ENCODE measurements at places on chromosomes 5 and 9. TPM values are rescaled to one million over a fixed set of nuclear protein-coding genes. Genes with fewer than 3 reads are reported as not detected.

DNA sequence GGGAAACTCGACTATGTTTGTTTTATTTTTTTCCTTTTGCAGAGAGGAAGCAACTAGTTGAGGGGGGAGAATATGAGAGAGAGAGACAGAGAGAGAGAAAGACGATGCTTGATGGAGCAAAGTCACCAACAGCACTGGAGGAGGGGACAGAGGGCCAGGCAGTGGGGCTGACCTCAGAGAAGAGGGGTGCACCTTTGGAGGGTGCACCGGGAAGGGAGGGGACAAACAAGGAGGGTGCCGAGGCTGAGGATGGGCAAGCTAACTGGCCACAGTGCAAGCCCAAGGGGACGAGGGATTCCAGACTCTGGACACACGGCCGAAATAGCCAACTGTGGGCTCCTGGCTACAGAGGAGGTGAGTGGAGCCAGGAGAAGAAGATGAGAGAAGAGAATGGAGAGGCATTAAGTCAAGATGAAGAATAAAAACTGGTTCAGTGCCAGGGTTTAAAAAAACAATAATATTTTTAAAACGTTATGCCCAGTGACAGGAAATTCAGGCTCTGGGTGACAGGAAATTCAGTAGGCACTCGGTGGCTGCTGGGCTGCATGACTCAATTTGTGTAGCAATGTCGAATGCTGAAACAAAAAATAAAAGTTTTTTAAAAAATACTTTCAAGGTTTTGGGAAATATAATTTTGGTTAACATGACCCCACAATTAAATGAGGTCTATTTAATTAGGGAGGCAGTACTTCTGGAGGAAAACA lies 13.3 kb upstream of the GLRX start:
- peak overlapping the region; percentile 83 for H3K27ac ChIP-seq
- peaks cover 27% of the 10 kb centered on the region for H3K4me1 ChIP-seq
- no peaks in the 10 kb centered on the region for H3K27me3 ChIP-seq
- no peaks in the 10 kb centered on the region for H3K36me3 ChIP-seq
- H3K4me3 ChIP-seq, result peak overlapping the region; percentile 19

THBS4 gene
- 29.7 TPM for total RNA-seq

GRCh38 chr5:161385027-161385426 lies 161.5 kb downstream of the GABRB2 start:
- no peaks in the 10 kb centered on the region for H3K36me3 ChIP-seq
- H3K4me1 ChIP-seq, result no peaks in the 10 kb centered on the region
- no peak for DNase-seq

- peaks cover 2% of the 10 kb centered on the region for H3K4me1 ChIP-seq
- no peak for DNase-seq
- no peak overlapping the region for H3K4me3 ChIP-seq
- H3K36me3 ChIP-seq, result no peaks in the 10 kb centered on the region
- no peak overlapping the region for H3K27ac ChIP-seq
Measured at GRCh38 chr5:76685704-76686103, 30.2 kb upstream of the F2R start.

GRCh38 chr5:34929720-34930461 lies 532 bp downstream of the DNAJC21 start:
- H3K4me3 ChIP-seq, result peak overlapping the region; percentile 94
- H3K36me3 ChIP-seq, result peaks cover 31% of the 10 kb centered on the region
- H3K27ac ChIP-seq, result peak overlapping the region; percentile 97

FOXE1 gene
- total RNA-seq, result not detected

CDH10 gene
- not detected for total RNA-seq

GRCh38 chr5:95261437-95262175 lies 23.3 kb downstream of the MCTP1 start:
- H3K36me3 ChIP-seq, result no peaks in the 10 kb centered on the region
- H3K4me3 ChIP-seq, result no peak overlapping the region
- H3K27me3 ChIP-seq, result no peaks in the 10 kb centered on the region
- H3K27ac ChIP-seq, result no peak overlapping the region

GRCh38 chr5:52709167-52709925 lies 78.4 kb upstream of the ITGA1 start:
- H3K36me3 ChIP-seq, result no peaks in the 10 kb centered on the region
- no peak for DNase-seq
- H3K27ac ChIP-seq, result no peak overlapping the region
- H3K4me3 ChIP-seq, result no peak overlapping the region
- H3K4me1 ChIP-seq, result no peaks in the 10 kb centered on the region
- no peaks in the 10 kb centered on the region for H3K27me3 ChIP-seq

- H3K27me3 ChIP-seq, result no peaks in the 10 kb centered on the region
- H3K27ac ChIP-seq, result no peak overlapping the region
- H3K4me3 ChIP-seq, result no peak overlapping the region
- H3K4me1 ChIP-seq, result peaks cover 7% of the 10 kb centered on the region
Measured at GRCh38 chr5:150434464-150434863, 15.1 kb downstream of the RPS14 start.

KIF12 gene
- not detected for total RNA-seq

DNA sequence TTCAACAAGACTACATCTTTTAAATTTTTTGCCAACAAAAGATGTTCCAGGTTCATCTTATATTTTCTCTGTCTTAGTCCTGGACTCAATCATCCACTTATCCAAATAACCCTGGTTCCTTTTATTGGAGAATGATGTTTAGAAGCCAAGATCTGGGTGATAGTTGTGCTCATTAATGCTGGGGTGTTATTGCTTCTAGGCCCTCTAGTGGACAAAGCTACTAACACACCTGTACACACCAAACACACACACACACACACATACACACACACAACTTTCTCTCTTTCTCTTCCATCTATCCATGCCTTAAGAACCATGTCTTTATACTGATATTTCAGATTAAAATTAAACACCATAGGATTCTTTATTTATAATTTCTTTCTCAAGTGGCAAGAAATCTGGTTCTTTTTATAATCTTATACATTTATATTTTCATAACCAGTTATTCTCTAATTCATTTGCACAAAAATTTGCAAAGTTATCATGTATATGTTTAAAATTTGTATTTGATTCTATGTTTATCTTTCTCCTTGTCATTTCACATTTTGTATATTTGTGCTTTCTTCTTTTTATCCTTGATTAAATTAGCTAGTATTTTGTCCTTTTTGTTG lies 179.1 kb upstream of the SMIM23 start:
- no peaks in the 10 kb centered on the region for H3K4me1 ChIP-seq
- no peaks in the 10 kb centered on the region for H3K27me3 ChIP-seq
- no peak overlapping the region for H3K27ac ChIP-seq
- DNase-seq, result no peak

DNA sequence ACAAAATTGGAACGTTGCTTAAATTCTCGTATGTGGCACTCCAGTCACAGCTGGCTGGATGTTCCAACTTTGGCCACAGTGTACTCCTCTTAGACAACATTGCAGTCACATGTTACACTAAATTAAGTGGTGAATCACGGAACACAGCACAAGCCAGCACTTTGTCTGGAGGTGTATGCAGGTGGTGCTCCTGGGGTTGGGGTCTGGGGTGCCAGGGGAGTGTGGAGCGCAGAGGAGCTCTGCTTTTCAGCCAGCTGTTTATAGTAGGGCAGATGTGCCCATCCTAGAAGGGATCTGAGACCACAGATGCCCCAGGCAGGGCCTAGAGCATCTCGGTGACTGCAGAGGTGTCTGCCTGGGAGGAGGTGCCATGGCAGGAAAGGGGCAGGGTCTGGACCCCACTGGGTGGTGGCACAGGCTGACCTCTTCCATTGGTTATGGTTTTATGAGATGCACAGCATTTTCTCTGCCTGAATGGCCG lies 82.6 kb downstream of the WNK2 start:
- no peak overlapping the region for H3K27ac ChIP-seq
- no peaks in the 10 kb centered on the region for H3K27me3 ChIP-seq
- H3K36me3 ChIP-seq, result peaks cover 28% of the 10 kb centered on the region
- H3K4me3 ChIP-seq, result no peak overlapping the region

DNA sequence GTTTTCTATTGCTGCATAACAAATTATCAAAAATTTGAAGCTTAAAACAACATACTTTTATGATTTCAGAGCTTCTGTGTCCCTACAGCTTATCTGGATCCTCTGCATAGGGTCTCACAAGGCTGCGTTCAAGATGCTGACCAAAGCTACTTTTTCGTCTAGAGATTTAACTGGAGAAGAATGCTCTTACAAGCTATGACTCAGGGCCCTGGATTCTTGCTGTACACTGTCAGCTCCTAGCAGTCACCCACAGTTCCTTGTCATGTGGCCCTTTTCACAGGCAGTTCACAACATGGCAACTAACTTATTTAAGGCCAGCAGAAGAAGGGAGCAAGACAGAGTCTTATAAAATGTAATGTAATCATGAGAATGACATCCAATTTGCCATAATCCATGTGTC lies 70.8 kb upstream of the FAM174A start:
- H3K4me1 ChIP-seq, result no peaks in the 10 kb centered on the region
- no peaks in the 10 kb centered on the region for H3K36me3 ChIP-seq
- H3K27ac ChIP-seq, result no peak overlapping the region
- H3K4me3 ChIP-seq, result no peak overlapping the region
- no peaks in the 10 kb centered on the region for H3K27me3 ChIP-seq

ZNF883 gene
- 2.1 TPM for total RNA-seq

DNA sequence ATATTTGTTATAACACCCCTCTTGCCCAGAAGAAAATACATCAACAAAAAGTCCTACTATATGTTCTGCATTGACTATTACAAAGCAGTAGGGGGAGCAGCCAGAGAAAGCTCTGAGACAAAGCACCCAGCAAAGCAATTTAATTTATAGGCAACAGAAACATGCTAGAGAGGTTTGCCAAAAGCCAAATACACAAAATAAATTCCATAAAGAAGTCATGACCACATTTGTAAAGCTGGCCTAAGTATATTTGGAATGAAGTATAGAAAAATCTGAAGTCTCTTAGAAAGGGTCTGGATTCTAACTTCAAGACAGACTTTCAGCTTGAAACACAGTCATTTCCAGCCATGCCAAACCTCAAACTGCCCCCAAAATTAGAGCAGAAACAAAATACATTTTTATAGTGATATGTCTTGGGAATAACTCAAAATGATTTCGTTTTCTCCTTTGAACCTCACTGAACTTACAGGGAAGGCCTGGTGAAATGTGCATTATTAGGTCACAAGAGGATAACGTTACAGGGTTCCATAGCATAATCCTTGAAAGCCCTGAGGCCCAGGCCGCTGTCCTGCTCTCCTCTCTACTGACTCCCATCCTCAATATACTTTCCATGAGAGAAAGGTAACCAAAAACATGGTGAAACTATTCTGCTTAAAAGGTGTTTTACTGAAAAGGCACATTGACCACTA lies 451.8 kb downstream of the RAB3C start:
- DNase-seq, result no peak
- H3K27ac ChIP-seq, result peak overlapping the region; percentile 49
- H3K4me3 ChIP-seq, result no peak overlapping the region
- peaks cover 6% of the 10 kb centered on the region for H3K4me1 ChIP-seq
- no peaks in the 10 kb centered on the region for H3K27me3 ChIP-seq

DMRTA1 gene
- total RNA-seq, result 3.4 TPM

GRCh38 chr5:135371622-135372232 lies 27.3 kb downstream of the MACROH2A1 start:
- DNase-seq, result no peak
- no peaks in the 10 kb centered on the region for H3K27me3 ChIP-seq
- H3K4me3 ChIP-seq, result no peak overlapping the region
- peaks cover 61% of the 10 kb centered on the region for H3K4me1 ChIP-seq
- H3K27ac ChIP-seq, result peak overlapping the region; percentile 42

All from esophagus muscularis mucosa (tissue), 4 donors.